AG08395 (cell line): ENCODE measurements at places on chromosomes 11 and 22.

DNA sequence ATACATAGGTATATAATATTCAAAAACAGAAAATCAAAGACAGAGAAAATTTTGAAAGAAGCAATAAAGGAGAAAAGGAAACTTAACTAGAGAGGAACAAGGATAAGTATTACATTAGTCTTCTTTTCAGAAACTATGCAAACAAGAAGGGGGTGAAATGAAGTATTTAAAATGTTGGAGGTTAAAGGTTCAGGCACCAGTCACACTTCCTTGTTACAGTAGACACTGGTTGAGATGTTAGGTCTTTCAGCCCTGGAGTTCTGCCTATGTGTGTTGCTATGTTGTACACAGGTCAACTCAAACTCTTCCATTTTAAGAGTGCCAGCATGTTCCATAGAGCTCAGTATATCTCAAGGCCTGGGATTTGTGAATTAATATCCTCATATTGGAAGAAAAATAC is 6.0 kb upstream of the MS4A4A start:
- no peak for DNase-seq

- no peak for DNase-seq
Observed at GRCh38 chr11:91625495-91625894, 599.1 kb upstream of the FAT3 start.

- DNase-seq: no peak
Observed at GRCh38 chr11:96091476-96091875, 167.6 kb upstream of the MTMR2 start.

- no peak for DNase-seq
Observed at GRCh38 chr22:46969961-46970360, 207.5 kb downstream of the TBC1D22A start.

- DNase-seq: peak; percentile 95
Observed at GRCh38 chr22:44037519-44038375, 13.6 kb downstream of the PARVB start.

DNA sequence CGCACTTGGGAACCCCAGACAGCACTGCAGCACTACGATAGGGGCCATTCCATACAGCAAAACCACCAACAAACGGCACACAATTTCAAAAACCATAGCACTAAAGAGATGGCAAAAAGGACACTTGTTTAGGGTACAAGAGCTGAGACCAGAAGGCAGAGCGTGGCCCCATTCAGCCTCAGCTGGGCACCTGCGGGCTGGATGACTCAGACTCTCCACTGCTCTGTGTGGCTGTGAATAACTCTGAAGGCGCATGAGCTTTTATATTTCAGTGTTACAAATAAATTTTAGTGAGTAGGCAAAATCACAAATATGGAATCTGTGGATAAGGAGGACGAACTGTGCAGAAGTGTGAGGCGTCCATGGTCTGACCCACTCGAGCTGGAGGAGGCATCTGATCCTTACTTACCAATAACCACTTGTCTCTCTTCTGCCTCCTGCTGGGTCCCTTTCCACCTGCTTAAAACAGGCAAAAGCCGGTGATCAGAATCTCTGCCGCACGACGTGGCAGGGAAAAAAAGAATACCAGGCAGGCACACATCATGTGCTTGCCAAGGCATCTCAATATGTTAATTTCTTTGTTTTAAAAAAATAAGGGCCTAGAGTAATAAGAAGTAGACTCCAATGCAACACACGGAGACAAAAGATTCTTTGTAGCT is 325.7 kb downstream of the SHANK2 start:
- DNase-seq: no peak

DNA sequence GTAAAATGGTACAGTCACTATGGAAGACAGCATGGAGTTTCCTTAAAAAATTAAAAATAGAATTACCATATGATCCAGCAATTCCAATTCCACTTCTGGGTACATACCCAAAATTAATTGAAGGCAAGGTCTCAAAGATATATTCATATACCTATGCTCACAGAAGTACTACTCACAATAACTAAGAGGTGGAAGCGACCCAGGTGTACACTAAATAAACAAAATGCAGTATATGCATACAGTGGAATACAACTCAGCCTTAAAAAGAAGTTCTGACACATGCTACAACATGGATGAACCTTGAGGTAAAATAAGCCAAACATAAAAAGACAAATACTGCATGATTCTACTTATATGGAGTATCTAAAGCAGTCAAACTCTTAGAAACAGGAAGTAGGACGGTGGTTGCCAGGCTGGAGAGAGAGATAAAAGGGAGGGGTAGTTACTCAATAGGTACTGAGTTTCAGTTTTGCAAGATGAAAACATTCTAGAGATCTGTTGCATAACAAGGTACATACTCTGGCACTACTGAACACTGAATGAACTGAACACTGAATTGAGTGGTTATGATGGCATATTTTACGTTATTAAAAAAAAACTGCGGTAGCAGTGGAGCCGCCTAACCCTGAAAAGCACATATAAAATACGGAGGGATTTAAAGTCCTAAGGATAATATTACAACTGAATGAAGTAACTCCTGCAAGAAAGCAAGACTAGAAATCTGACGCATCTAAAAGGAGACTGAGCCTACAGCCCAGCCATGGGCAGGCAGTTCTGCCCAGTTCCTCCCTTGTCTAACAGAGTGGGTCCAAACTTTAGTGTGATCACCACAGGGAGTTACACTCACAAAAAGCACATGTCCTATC is 12.8 kb downstream of the DGCR2 start:
- peak; percentile 40 for DNase-seq

DNA sequence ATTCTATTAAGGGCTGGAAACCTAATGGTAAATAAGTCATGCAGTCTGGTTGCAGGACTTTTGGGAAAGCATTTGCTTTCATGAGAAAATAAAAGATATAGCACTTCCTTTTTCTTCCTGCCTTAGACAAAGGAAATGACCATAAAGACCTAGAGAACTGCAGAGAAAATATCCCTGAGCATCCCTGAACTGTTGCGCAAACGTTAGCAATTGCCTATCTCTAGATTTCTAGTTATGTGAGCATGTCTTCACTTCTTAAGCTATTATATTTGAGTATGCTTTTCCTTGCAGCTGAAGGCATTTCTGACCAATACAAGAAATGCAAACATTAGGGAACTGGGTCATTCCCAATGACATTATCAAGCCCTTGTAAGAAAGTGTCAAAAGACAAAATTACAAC is 110.6 kb downstream of the KIF18A start:
- no peak for DNase-seq

GRCh38 chr22:44210722-44211121 is 30.0 kb downstream of the PARVG start:
- no peak for DNase-seq

GRCh38 chr22:22903355-22903777 is 15.8 kb downstream of the IGLL5 start:
- no peak for DNase-seq

DNA sequence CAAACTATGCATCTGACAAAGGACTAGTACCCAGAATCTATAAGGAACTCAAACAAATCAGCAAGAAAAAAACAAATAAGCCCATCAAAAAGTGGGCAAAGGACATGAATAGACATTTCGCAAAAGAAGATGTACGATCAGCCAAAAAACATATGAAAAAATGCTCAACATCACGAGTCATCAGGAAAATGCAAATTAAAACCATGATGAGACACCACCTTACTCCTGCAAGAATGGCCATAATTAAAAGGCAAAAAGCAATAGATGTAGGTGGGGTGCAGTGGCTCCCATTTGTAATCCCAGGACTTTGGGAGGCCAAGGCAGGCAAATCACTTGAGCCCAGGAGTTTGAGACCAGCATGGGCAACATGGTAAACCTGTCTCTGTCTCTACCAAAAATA is 10.4 kb upstream of the OR10V1 start:
- no peak for DNase-seq

DNA sequence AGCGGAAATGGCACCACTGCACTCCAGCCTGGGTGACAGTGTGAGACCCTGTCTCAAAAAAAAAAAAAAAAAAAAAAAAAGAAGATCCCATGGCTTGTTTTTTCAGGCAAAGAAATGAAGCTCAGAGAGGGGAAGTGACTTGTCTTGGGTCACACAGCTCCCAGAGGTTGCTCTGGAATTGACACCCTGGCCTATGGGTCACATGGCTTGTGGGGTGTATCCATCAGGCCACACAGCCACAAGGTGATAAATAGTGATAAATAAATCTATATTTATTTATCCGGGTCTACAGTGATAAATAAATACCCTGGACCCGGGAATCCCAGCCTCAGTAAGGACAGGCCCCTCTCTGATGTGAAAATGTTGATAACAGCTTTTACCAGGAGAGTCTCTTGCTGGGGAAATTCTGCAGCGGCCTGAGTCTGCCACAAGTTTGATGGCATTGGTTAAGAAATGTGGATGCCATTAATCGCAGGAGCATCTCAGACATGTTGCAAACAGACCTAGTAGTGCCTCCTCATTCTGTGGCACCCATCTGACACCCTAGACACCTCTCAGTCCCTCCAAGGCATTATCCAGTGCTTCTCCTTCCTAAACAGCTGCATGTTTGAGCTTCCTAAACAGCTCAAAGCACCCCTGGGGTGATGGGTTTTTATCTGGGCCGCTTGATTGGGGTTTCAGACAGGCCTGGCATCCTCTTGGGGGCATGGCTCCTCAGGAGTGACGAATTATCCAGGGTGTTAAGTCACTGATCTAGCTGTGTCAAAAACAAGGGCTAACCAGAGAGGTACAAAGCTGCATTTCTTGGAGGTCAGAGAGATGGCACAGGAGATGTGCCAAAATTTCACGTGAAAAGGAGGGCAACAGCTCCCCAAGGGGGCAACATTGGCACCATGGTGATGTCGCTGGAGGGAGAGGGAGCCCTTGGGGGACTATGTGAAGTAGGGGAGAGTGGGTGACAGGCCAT is 1.9 kb upstream of the EMID1 start:
- no peak for DNase-seq

- no peak for DNase-seq
Observed at GRCh38 chr11:62572431-62572830, 1.3 kb downstream of the EEF1G start.

GRCh38 chr22:37230673-37231405 is 13.2 kb downstream of the RAC2 start:
- DNase-seq: no peak

DNA sequence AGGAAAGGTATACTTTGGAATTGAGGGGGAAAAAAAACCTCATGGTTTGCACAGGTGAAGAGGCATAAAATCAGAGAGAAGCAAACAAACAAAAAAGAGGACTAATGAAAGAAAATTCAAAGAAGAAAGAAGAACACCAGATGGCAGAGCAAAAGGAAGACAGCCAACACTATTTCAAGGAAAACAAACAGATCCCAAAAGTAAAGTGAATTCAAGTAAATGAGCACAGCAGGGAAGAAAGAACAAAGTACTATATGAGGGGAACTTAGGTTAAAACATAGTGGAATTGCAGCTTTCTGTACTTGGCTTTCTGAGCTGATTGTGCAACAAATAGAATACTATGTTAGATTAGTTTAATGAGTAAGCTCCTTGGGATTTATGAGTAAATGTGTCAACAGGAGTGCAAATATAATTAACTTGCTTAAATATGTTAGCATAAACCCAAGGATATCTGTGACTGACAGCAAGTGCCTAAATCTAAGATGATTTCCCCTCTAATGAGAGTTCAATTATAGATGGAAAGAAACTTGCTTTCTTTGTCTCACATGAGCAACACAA is 404.6 kb upstream of the CNTN5 start:
- no peak for DNase-seq

DNA sequence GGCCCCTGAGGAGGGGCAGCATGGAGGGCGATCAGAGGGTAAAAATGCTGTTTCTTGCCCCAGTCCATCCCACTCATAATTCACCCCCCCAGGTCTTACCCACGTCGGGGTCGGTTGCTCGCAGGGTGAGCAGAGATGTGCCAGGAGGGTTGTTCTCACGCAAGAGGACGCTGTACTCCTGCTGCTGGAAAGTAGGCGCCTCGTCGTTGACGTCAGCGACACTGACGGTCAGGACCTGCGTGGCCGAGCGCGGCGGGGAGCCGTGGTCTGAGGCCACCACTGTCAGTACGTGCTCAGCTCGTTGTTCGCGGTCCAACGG is 10.3 kb upstream of the TPP1 start:
- no peak for DNase-seq

DNA sequence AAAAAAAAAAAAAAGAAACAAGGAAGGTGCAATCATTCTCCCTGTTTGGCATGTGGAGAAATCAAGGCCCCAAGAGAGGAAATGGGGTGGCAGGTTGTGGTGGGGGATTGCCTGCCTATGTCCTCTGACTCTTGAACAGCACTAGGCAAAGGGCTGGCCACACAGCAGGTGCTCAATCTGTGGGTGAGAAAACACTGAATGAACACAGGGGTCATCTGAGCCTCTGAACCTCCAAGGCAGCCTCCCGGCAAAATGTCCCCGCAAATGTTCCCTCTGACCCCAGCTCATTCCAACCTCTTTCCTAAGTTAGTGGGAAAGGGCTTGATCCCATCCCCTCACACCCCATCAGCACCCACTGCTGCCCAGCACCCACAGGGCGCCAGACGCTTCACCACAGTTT is 4.6 kb downstream of the PLA2G6 start:
- DNase-seq: no peak

- no peak for DNase-seq
Observed at GRCh38 chr11:110629594-110629993, 82.6 kb downstream of the ARHGAP20 start.

- DNase-seq: peak; percentile 31
Observed at GRCh38 chr11:130531061-130531460, 82.6 kb downstream of the ADAMTS15 start.

DNA sequence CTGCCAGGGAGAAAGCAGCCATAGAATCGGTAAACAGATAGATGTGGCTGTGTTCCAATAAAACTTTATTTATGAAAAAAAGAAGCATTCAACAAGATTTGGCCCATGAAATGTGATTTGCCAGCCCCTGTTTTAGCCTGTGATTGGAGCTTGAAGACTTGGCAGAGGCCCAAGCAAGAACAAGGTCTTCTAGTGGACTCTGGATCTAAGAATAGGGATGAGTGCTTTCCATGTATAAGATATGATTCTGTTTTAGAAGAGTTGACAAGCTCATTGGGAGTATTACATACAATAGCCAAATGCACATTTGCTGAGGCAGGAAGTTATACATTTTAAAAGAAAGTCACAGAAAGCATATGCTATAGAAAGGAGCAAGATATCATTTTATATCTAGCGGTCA is 175.6 kb upstream of the LUZP2 start:
- DNase-seq: no peak

DNA sequence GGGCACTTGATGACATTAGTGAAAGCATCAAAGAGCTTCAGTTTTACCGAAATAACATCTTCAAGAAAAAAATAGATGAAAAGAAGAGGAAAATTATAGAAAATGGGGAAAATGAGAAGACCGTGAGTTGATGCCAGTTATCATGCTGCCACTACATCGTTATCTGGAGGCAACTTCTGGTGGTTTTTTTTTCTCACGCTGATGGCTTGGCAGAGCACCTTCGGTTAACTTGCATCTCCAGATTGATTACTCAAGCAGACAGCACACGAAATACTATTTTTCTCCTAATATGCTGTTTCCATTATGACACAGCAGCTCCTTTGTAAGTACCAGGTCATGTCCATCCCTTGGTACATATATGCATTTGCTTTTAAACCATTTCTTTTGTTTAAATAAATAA is 10.6 kb downstream of the REXO2 start:
- no peak for DNase-seq

- peak; percentile 75 for DNase-seq
Observed at GRCh38 chr11:78419327-78419726, 1.7 kb upstream of the GAB2 start.

- DNase-seq: no peak
Observed at GRCh38 chr22:24446260-24446611, 18.8 kb downstream of the ADORA2A start.
